M059J (cell line): ENCODE measurements at places on chromosomes 7 and 10. TPM values are rescaled to one million over a fixed set of nuclear protein-coding genes. Genes with fewer than 3 reads are reported as not detected.

Gene C10orf62
- not detected in 2 replicates for total RNA-seq

Gene ACTL6B
- not detected in 2 replicates for total RNA-seq

Gene FRMPD2
- not detected in 2 replicates for total RNA-seq

GRCh38 chr7:22121702-22122474, 176.2 kb upstream of the CDCA7L start:
- no peak for DNase-seq

GRCh38 chr7:149496642-149497391, 792 bp downstream of the ZNF746 start:
- DNase-seq, result peak; percentile 46

DNA sequence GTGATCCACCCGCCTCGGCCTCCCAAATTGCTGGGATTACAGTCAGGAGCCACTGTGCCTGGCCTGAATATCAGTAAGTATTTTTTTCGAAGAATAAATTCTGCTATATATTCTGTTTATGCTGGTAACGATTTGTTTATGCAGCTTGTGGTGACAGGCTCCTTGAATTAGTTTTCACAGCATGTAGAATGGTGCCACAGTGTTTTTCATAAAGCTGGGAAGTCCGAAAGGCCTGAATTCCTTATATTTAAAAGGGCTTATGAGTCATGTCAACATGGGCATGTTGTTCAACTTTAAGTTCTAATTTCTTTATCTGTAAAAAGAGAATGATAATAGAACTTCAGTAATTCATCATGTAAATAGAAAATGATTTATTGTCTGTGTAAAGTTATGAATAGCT, 42.2 kb upstream of the WASL start:
- peak; percentile 5 for DNase-seq

DNA sequence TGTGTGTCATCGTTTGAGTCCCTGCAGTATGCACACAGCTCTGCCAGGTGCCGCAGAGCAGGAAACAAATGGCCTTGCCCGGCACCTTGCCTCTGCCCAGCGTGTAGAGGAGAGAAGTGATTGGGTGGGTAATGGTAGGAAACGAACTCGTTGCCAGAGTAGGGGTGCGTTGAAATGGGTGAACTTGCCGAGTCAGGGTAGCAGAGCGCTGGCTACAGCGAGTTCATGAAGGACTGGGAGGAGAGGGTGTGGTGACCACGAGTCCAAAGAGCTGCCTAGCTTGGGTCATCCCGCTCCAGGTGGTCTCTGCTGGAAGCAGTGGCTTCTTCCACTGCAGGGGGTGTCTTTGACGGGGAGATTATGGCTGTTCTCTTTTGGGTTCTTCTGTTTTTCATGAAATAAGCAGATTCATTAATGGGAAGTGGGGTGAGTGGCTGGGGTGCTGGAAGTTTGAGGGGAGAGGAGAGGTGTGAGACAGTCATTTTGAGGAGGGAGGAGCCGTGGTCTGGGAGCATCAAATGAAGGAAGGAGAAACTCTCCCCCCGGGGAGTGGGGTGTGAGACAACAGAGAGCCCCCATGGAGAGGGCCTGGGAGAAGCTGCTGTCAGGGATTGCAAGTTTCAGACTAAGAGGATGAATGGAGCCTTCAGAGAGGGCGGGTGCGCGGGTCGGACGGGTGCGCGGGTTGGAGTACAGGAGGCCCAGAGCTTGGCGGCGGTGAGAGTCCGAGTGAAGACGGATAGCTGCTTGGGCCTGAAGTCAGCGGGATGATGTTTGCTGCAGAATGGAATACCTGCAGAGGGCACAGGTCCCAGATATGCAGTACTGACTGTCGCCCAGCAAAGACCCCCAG, 26.2 kb downstream of the PPP2R2D start:
- no peak for DNase-seq

DNA sequence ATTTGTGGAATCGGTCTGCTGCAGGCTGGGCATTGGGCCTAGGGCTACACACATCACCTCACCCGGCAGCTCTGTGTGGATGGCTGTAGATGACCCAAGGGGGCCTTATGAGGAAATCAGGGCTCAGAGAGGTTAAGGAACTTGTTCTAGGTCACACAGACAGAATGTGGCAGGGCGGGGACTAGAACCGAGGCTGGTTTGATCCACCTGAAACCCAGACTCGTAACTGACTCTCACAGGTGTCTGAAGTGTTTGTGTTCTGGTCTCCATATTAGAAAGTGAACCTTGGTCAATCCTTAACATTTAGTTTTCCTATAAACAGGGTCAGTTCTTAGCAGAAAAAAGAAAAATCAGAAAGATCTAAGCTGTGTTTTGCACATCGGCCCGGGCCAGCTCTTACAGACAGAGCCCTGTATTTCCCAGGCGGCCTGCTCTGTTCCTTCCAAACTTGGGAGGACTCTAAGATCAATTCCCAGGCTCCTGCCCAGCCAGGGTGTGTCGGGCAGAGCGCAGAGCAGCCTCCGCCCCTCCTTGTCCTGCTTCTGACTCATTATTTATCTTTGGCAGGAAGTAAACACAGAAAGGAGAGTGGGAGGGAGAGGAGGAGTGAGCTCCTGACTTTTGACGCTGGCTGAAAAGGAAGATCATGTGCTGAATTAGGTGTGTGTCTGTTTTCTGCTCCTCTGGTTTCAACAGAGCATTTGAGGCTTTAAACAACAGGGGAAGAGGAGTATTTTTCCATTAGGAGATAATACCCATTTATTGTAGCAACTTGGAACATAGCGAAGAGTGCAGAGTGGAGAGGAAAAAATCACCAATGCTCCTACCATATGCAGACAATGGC, 74.1 kb downstream of the TACC2 start:
- peak; percentile 88 for DNase-seq

DNA sequence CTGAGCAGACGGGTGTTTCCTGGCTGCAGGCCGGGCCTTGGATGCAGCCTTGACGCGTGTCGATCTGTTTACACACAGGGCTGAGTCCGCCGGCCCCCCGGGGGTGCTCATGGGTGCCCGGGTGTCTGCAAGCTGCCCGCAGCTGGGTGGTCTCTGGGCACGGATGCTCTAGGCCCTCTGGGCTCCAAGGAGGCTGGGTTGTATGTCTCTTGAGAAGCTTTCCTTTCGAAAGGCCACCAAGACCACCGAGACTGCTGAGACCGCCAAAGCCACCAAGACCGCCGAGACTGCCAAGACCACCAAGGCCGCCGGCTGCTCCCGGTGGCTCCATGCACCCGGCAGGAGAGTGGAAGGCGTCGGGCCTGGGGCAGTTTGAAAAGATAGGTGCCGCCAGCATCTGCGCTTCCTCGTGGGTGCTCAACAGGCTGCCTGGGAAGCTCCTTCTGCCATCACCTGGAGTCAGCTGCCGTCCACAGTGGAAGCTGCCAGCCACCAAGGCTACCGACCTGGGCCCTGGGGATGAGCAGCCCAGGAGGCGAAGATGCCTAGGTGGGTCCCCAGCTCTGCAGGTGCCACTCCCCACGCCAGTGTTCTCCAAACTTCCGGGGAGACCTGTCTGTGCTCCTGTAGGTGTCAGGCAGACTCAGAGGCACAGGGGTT, 121.1 kb downstream of the INPP5A start:
- no peak for DNase-seq

GRCh38 chr7:40297741-40298311, 163.0 kb downstream of the SUGCT start:
- DNase-seq, result peak; percentile 65

DNA sequence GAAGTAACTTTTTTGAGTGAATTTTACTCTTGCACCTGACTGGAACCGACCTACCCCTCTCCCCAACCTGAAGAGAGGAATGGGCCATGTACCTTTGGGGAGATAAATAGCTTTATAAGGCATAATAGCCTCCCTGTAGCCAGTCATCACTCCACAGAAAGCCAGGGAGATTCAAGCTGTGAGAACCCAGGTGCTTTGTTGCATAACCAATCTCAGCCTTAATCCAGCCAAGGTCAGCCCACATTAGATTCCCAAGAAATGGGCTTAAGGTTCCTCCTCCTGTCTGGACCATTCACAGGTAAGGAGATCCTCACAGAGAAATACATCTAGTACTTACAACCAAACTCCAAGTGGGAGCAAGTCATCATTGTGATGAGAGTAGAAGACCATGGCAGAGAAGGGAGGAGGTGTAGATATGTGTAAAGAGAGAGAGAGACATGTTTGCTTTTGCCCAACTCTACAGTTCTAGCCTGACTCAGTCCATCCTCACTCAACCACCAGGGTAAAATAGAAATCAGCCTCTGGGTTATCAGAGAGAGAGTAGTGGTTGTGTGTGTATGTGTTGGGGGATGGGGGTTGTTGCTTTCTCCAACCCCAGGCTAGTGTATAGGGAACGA, 23.6 kb downstream of the SKIDA1 start:
- no peak for DNase-seq

GRCh38 chr7:141023295-141023694, 8.5 kb upstream of the MRPS33 start:
- DNase-seq, result no peak

DNA sequence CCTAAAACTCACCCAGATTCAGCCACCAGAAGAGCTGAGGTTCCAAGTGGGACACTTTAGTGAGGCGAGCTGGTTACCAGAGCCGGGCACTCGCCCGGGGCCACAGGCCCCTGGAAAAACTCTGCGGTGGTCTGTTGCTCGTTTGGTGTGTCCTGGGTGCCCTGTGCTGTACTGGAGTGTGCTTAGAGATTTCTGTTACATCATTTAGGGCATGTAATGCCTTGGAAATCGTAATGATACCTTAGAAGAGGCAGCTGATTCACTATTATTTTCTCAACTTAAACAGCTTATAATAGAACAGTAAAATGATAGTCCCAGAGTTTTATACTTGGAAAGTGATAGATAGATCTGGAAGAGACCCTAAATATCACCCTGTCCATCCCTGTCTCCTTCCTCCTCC, 48.5 kb upstream of the BTBD16 start:
- no peak for DNase-seq

- DNase-seq, result no peak
Measured at GRCh38 chr7:116013675-116014074, 16.9 kb downstream of the TFEC start.

DNA sequence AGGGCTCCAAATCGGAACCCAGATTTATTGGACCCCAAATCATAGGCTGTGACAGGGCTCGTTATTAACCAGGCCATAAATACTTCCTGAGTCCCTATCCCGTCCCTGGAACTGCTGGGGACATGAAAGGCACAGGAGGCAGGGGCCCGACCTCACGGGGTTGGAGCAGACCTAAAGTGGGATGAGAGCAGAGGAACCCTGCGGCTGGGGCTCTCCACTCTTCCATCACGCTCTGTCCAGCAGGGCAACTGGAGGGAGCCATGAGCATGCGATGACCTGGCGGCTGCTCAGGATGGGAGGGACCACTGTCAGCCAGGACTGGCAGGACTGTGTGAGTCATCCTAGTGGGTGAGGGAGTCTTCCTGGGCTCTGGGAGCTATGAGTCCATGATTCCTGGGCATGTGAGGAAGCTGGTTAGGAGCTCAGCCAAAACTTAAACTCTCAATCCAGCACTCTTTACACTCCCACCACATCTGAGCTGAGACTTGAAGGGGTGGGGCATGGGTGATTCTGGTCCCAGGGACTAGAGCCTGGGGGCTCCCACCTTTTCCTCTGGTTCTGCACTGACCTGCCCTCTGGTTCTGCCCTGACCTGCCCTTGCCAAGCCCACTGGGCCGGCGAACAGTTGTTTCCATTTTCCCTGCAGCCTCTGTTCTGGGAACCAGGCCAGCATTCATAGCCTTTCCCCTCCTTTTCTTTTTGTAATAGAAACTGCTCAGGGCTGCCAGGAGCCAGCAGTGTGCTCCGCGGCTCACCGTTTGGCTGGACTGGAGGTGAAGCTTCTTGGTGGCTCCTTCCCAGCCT, 47.1 kb downstream of the SYPL1 start:
- peak; percentile 99 for DNase-seq
